Daoy (cell line): ENCODE measurements at places on chromosomes 12 and 14. TPM values are rescaled to one million over a fixed set of nuclear protein-coding genes. Genes with fewer than 3 reads are reported as not detected.

- DNase-seq, result no peak
These were observed 19.9 kb upstream of the COCH start for GRCh38 chr14:30854492-30854891.

- peak; percentile 50 for DNase-seq
These were observed 80.1 kb downstream of the SSPN start for GRCh38 chr12:26275313-26276131.

GALNT6 gene
- 4.3 and 14.0 TPM in 2 replicates for total RNA-seq

DNA sequence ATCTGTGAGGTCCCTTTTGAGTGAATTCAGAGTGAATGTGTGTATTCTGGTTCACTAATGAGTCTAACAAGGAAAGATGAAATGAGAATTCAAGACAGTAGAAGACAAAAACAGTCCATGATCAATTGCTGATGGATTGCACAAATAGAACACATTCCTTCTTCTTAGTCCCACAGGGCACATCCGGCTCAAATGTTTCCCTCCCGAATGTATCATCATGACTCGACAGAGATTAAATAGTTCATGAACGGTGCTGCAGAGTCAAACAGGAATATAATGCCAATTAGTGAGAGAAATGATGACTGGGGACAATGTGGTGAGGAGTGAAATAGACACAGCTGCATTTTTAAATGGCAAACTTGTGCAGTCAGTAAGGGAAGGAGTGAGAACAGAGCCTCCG lies 11.5 kb upstream of the SFSWAP start:
- no peak for DNase-seq

PRH2 gene
- total RNA-seq, result not detected in 2 replicates

- DNase-seq, result no peak
These were observed 29.7 kb downstream of the NOS1 start for GRCh38 chr12:117331691-117332090.

GRCh38 chr12:51392556-51393237 lies 1.5 kb upstream of the GALNT6 start:
- DNase-seq, result no peak

- DNase-seq, result peak; percentile 19
These were observed 12.3 kb downstream of the NKX2-8 start for GRCh38 chr14:36570065-36570464.

DNA sequence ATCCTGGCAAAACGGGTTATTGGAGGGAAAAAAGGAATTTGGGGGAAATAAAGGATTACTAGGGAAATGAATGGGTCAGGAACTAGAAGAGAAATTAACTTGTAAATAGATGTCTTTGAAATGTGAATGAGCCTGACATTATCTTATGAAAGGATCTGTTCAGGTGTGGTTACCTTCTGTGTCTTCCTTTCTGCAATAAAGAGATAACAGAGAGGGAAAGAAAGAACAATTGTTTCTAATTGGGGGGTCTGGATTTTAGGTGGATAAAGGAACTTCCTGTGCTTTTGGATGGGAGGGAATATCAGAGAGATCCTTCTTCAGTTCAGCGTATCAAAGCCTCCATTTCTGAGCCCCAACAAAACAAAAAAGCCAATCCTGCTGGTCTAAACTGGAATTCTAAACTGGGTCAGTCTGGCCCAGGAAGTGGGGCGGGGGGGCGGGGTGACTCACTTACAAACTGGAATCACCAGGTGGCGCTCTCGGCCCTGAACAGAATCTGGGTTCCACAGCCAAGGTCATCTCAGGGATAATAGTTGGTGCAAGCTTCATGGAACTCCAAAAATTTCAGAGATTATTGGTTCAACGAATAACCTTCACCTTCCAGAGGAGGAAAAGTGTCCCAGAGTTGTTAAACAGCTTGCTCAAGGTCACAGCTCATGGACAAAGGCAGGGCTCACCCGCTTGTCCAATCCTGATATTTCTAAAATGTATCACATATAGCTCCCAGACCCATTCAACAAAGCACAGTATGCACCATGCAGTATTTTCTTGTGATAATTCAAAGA lies 15.2 kb upstream of the PEBP1 start:
- DNase-seq, result peak; percentile 69

DNA sequence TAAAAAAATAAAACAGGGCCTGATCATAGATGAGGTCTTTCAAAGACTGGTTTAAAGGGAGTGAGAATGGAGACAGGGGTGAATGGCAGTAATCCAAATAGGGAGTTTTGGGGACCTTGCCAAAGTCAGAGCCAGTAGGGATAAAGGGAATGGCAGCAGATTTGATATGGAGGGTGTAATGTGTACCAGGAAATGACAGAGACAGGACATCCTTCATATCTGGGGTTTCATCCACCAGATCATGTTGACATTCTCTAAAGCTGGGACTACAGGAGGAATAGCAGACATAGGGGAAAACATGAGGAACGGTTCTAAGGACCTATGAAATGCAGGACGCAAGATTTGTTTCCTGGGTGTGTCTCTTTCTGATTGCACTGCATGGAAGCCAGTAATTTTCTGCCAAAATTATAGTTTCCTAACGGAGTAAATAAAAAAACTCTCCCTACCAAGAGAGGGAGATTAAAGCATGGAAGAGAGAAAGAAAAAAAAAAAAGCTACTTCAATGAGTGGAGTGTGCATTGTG lies 169.9 kb downstream of the PRKD1 start:
- DNase-seq, result no peak

ALG10 gene
- 6.7 and 10.6 TPM in 2 replicates for total RNA-seq

GRCh38 chr12:130947028-130947613 lies 6.6 kb upstream of the ADGRD1 start:
- DNase-seq, result no peak

DNA sequence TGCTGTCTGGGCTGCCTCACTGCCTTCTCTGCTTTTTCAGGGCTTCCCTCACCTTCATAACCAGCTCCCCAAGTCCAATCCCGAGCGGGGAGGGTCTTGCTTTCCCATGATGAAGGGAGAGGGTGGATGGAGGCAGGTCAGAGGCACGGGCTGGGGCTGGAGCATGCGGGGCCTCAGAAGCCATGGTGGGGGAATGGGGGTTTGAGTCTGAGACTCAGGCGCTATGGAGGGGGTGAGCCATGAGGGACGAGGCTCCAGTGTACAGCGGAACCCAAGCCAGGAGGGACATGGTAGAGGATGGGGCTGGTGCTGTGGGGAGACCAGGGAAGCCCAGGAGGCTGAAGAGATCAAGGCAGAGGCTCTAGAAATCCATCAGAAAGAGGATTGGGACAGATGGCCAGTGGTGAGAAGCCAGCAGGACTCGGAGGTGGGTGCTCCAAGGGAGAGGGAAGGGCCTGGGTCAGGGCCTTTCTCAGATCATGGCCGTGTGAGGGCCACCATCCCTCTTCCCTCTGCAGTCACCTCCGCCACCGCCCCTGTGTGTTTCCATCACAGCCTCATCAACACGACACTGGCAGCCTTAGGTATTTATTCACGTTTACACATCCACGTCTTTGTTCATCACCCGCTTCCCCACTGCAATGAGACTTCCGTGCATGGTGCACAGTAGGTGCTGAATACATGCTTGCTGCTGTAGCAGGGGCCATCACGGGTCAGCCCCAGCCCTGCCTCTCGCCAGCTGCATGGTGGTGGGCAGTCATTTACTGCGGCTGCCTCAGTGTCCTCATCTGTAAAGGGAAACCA lies 144.7 kb downstream of the ADGRD1 start:
- DNase-seq, result no peak

PRKAG1 gene
- 67.1 and 68.2 TPM in 2 replicates for total RNA-seq

- DNase-seq, result no peak
These were observed 53.7 kb upstream of the KITLG start for GRCh38 chr12:88634008-88634407.

DNA sequence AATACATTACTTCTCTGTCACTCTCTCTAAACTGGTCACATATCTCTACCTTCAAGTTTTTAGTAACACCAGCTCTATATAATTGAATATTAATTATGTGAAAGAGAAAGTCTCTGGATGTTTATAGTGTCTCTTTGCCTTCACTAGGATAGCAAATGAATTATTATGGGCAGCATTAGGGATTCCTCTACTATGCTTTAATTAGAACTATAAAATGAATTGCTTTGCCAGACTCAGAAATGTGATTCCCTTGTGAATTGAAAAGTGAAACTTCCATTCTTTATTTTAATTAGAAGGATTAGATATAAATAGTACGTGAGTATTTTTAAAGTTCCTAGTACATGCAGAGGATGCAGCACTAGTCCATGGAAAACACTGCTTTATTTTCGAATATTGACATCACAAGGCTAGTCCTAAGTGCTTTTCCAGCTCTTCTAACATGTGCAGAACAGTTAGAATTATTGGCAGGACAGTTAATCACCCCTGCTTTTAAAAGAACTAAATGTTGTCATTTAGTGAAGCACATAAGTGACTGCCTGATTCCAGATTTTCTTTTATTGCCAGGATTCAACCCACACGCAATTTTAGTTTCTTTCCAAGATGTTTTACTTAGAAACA lies 23.0 kb upstream of the REP15 start:
- DNase-seq, result no peak

GRCh38 chr12:46985816-46986215 lies 93.6 kb upstream of the PCED1B start:
- DNase-seq, result no peak

DNA sequence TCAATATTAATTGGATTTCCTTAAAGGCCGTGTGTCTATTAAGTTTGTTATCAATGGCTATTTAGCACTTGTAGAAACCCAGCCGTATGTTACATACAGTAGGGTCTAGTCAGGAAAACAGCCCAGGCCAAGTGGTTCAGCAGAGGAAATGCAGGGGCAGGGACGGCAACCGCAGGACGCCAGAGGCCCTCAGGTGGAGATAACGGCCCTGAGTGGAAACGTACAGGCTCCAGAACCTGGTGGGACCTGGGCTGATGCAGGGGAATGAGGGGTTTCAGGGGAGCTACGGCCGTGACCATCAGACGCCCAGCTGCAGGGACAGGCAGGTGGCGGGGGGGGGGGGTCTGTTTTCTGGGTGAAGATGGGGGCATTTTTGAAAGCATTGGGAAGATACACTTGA lies 3.7 kb upstream of the ANKLE2 start:
- DNase-seq, result no peak

GRCh38 chr12:22578328-22578727 lies 34.0 kb upstream of the C2CD5 start:
- DNase-seq, result no peak

GRCh38 chr12:108270035-108270848 lies 68.9 kb downstream of the CMKLR1 start:
- no peak for DNase-seq

DNA sequence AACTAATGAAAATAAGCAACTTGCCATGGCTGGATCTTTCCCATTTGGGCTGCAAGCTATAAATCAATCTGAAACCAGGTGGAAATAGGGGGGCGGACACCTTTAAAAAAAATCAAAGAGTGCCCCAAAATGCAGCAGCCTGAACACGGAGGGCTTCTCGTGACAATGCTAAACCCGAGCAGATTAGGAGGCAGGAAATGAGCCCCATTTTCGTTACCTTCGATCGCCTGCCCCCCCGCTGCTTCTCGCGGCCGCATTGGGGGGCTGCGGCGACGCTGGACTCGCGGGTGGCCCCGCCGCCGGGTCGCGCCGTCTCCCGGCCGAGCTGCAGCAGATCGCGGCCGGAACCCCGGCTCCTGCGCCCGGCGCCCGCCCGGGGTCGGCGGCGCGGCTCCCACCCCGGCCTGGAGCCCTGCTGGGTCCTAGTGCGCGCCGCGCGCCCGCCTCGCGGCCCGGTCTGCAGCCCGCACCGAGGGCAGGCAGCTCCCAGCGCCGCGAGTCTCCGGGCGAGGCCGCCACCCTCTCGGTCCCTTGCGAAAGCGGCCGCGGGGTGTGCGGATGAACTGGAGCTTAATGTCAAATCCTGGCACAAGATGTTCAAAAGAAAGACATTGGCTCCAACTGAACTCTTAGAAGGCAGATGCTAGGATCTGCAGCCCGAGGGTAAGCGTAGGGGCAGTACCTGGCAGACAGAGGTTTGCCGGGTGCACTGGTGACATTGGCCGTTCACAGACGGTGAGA lies 201.9 kb upstream of the FOXN3 start:
- peak; percentile 82 for DNase-seq

DNA sequence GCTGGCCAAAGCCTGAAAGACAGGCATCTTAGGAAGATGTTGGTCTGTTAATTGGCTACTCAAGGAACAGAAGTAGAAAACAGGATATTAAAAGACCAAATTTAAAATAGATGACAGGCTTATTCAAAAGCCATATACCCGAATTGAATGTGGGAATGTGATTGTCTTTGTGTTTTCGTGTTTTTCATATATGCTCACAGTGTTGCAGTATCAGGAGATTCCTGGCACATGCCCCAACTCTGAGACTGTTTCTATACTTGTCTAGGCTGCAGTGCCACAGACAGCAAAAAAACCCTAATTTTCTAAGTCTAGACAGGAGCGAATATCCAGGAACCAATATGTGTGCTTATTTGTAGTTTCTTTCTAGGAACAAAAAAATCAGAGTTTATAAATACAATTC lies 57.4 kb upstream of the KRR1 start:
- DNase-seq, result no peak

SLC25A21 gene
- 37.0 and 105 TPM in 2 replicates for total RNA-seq

GRCh38 chr12:80040075-80040738 lies 59.1 kb upstream of the OTOGL start:
- DNase-seq, result peak; percentile 89

ARID2 gene
- total RNA-seq, result 12.9 and 13.1 TPM in 2 replicates

DNA sequence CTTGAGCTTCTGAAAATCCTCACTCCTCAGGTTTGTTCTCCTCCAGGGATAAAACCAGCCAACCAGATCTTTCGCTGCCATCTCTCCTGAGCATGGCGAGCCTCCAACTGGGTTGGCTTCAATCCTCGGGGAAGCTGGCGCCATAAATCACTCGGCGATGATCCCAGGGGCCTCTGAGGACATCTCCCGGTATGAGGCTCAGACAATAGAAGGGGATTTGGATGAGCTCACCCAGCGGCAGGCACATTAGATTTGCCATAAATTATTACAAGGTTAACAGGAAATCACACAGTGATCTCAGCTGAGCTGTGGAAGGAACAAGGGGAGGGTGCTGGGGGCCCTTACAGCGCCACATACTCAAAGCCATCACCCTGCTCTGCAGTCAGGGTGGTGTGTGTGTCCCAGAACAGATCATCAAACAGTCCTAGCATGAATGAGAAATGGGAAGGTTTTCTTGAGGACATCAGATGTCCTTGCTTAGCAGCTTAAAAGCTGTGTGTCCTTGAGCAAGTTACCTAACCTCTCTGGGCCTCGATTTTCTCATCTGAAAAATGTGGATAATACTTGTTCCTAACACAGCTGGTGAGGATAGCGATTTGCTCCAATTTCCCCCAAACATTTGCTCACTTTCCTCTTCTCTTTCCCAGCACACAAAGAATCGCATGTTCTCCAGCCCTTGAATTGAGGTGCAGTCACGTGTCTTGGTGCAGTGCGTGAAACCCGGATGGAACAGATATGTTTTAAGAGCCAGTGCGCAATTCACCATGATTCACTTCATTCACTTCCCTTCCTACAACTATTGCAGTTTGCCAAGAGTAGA lies 142.8 kb downstream of the SCARB1 start:
- peak; percentile 85 for DNase-seq

SLC25A47 gene
- total RNA-seq, result not detected in 2 replicates

DNA sequence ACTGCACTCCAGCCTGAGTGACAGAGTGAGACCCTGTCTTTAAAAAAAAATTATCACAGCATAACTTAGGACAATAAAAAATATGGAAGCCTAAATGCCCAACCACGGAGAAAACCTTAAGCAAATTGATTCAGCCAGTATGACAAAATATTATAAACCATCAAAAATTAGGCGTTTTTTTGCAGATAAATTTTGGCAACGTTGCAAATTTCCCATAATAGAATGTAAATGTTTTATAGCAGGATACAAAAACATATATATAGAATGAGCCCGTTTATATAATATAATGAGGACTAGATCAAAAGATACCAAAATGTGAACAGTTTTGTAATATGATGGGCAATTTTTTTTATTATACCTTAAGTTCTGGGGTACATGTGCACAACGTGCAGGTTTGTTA lies 6.8 kb upstream of the EML5 start:
- DNase-seq, result no peak
